ENCODE measurements at places on chromosomes 7 and 10.

GRCh38 chr10:124768791-124769190 lies 22.9 kb downstream of the EEF1AKMT2 start:
- DNase-seq: no peak

- DNase-seq: peak; percentile 78
Observed at GRCh38 chr7:43954524-43955228, 28.4 kb downstream of the UBE2D4 start.

DNA sequence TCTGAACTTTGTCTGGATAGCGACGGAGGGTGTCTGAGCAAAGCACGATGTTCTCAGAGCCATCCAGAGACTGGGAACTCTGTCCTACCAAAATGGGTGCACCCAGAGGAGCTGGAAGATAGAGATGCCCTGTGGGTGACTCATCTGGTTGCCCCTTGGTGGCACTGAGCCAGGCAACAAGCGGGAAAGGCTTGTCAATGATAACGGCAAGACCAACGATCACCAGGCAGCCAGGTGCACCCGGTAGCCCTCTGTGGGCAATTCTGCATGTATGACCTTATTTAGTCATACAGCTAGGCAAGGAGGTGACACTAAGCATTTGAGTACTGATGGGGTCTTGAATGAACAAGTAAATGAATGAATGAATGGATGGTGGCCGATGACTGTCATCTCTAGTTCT lies 2.8 kb upstream of the ELN start:
- DNase-seq: no peak

DNA sequence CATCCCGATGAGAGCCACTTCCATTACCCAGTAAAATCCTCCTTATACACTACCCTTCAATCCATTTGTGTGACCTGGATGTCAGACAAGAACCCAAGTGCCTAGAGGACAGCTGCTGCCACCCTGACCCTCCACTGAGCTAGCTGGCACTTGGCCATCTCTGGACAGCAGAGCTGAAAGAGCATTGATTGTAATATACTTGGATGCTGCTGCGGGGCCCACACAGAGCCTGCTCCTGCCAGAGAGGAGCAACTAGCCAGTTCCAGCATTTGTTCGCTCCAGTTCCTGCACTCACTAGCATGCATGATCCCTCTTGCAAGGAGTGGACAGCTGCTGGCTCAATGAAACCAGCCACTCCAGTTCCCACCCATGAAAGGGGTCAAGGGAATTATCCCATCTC lies 8.4 kb upstream of the TMEM254 start:
- DNase-seq: no peak

DNA sequence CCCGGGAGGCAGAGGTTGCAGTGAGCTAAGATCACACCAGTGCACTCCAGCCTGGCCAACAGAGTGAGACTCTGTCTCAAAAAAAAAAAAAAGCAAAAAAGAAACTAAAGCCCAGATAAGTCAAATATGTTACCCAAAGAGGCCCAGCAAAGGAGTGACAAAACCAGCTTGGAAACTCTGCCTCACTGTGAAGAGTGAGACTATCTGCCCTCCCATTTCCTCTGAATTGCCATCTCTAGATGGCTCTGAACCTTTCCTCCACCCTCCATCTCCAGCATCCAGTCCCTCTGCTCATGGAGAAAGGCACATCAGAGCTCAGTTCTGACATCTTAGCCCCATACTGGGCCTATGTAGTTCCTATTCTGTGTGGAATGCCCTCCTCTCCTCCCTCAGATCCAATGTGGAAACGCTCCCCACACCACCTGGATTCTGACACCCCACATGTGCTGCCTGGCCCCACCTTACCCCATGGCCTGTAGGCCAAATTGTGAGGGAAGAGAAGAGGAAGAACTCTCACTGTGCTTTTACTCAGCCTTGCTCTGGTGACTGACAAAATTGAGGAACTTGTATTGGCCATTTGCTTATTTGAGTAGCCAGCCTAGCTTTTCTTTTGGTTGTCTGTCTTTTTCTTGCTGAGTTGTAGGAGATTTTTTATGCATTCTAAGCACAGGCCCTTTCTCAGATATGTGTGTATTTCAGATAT lies 18.0 kb upstream of the NUDCD3 start:
- no peak for DNase-seq

DNA sequence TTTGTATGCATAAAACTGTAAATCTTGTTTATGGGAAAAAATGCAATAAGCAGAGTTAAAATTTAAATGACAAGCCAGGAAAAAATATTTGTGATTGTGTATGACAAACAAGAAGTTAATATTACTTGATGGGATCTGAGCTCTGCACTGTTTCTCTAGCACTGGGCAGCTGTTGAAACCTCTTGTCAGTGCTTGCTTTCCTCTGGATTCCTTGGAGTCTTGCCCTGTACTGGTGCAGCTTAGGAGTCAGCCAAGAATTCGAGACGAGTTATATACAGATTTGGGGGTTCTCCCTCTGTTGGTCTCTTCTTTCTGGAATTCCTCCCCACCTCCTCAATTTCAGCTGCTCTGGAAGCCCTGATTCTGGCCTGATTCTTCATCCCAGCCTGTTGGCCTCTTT lies 24.3 kb upstream of the OPN4 start:
- DNase-seq: no peak

DNA sequence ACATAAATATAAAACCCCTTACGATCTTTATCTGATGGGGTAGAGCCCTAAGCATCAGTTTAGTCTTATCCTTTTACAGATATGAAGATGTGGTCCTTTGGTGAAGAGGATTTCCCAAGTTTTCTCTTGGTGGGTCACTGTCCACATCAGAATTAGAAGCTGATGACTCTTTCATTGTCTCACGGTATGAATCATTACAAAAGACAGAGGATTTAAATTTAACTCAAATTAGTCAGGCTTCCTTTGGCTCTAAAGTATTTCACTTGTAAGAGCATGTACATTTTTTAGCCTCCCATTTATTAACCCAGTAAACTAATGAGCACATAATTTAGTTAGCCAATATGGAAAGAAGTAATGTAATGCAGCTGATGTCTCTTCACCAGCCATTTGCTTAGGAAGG lies 49.9 kb upstream of the TMEM26 start:
- DNase-seq: peak; percentile 1

- no peak for DNase-seq
Observed at GRCh38 chr7:43313628-43314378, 201.4 kb downstream of the HECW1 start.

DNA sequence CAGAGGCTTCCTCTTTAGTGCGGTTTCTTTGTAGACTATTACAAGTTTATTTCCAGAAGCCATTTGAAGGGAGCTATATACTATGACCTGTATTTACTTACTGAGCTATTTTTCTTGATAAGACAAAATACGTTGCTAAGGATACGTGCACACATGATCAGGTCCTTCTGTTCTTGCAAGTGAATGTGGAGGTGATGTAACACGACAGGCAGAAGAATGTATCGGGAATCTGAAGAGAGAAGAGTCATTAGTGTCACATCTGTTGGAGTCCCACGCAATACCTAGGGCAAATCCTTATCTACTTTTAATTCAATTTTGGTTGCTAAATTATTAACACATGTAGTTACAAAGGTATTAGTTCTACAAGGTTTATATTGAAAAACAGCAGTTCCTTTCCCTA lies 284.6 kb upstream of the IMMP2L start:
- no peak for DNase-seq

GRCh38 chr10:126430512-126430911 lies 42.2 kb upstream of the ADAM12 start:
- no peak for DNase-seq

DNA sequence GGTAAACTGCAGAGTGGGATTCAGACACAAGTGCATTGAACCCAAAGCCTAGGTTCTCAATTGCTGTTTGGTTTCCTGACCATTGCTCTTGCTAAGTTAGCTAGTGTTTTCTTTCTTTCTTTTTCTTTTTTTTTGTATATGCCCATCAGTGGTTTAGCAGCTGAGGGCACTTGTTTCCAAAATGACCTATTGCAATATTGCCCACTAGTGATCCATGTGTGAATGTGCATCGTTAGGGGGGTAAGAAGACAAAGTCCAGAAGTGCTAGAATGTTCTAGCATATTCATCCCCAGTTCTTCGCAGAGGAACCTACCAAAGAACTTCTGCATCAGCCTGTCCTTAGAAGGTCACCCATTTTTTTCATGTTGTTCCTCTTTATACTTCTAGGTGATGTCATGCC lies 252.8 kb upstream of the GPR26 start:
- no peak for DNase-seq

DNA sequence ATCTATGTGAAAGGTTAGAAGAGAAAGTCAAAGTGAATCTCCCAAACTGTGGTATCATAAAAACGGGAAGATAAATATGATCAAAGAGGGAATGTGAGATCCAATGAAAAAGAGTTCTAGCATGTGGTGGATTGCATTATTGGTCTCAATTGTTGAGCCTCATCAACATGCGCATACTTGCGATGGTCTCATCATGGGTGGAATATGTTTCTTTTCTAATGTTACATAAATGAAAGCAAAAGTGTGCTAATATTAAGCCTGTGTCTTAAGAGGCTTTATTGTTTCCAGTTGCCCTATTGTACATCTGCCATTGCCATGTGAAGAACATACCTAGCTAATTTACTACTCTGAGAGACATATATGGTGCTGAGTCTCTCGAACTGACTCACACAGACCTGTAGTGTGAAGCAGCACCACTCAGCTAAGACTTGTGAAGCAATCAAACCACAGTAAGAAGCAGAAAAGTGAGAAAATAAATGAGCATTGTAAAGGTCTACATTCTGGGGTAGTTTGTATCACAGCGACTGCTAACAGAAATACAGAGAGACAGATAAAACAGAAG lies 645.5 kb upstream of the PCDH15 start:
- DNase-seq: no peak

DNA sequence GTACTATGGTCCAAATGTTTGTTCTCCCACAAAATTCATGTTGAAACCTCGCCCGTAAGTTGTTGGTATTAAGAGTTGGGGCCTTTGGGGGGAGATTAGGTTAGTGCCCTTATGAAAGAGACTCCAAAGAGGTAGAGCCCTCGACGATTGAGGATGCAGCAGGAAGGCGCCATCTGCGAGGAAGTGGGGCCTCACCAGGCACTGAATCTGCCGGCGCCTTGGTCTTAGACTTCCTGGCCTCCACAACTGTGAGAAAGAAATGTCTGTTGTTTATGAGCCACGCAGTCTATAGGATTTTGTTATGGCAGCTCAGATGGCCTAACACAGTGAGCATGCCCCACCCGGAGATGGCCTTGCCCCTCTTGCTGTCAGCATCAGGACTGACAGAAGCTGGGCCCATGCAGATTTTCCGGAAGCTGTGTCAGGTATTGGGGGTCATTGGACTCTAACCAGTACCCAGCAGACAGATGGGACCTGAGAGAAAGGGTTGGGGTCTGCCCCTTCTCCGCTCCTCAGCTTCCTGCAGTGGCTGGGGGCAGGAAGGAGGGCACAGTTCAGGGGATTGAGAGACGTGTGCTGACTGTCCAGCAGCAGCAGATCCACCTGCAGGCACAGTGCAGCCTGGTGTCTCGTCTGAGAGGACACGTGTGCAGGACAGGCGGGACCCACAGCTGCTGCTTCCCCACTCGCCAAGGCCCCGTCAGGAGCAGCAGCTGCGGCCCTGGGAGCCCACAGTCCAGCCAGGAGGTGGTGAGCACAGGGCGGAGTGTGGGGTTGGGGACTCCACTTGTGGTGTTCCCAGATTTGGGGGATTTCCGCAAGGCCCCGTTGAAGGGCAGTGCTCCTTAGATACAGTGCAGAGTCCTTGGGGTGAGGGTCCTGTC lies 47.8 kb downstream of the MGMT start:
- DNase-seq: no peak

GRCh38 chr10:49275896-49276295 lies 23.1 kb upstream of the C10orf71 start:
- DNase-seq: no peak

DNA sequence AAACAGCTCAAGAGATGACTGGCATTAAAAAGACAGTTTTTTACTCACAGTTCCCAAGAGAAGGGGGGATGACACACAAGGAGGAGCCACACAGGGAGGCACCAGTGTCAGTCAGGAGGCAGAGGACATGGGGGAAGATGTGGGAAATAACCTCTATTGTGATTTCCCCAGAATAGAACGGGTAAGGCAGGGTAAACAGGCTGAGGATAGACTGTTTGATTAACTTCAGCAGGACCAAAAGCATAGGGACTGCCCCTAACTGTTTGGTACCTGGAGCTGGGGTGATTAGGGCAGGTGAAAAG lies 60.7 kb downstream of the RAPGEF5 start:
- no peak for DNase-seq

GRCh38 chr10:103793920-103794883 lies 61.2 kb downstream of the SH3PXD2A start:
- no peak for DNase-seq

GRCh38 chr7:33041631-33042428 lies 20.7 kb downstream of the NT5C3A start:
- DNase-seq: no peak

DNA sequence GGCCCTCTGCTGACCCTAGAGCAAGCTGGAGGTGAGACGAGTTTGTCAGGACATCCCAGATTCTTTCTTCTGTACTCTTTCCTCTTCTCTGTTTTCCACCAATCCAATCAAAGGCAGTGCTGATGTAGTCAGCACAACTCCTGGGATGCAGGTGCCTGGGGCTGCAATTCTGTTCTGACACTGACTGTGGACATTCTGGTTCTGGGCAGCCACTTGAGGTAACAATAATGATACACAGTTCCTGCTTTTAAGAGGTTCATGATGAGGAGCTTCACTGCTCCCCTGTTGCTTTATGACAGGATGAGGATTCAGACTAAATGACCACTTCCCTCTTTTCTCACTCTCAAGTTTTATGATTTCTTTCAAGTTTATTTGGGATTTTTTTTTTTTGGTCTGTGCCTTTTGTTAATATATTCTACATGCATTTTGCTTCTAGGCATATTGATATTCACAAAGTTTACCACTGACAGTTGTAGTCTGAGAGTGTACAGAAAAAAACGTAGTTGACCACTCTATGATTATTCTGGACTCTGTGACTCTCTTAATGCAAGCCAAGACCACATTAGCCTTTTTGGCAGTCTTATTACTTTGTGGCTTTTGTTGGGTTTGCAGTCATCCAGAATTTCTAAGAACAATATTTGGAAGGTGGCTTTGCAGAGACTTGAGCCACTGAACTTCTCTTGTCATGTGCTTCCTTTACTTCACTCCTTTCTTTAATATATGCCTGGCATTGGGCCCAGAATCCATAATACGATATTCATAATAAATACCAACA lies 247.6 kb downstream of the AUTS2 start:
- DNase-seq: no peak

GRCh38 chr10:13449296-13449695 lies 79.5 kb downstream of the BEND7 start:
- no peak for DNase-seq

DNA sequence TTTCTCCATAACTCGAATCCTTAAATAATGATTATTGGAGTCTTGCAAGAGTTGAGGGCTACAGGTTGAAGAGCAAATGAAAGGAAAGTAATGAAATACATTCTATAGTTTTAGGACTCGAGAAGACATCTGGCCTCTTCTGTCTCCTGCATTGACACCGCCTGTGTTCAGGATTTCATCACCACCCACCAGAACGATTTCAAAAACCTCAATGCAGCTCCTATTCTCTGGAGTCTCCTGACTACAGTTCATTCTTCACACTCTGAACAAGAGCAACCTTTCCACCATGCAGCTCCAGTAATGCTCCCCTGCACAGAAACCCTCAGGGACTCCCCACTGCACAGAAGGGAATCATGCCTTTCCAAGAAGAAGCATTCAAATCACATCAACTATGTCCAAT lies 5.5 kb downstream of the IL15RA start:
- DNase-seq: no peak

GRCh38 chr7:17094963-17095574 lies 203.4 kb upstream of the AHR start:
- no peak for DNase-seq

Measured in RKO (cell line).